ENCODE measurements at places on chromosomes 3 and 15. TPM values are rescaled to one million over a fixed set of nuclear protein-coding genes. Genes with fewer than 3 reads are reported as not detected.

DNA sequence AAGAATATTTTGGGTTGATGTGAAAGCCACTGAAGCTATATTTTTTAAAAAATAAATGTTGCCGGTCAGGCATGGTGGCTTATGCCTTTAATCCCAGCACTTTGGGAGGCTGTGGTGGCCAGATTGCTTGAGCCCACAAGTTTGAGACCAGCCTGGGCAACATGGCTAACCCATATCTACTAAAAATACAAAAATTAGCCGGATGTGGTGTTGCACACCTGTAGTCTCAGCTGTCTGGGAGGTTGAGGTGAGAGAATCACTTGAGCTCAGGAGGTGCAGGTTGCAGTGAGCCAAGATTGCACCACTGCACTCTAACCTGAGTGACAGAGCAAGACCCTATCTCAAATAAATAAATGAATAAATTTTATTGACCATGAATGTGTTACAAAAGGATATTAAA lies 39.6 kb downstream of the GOLM2 start:
- no peak for DNase-seq

DNA sequence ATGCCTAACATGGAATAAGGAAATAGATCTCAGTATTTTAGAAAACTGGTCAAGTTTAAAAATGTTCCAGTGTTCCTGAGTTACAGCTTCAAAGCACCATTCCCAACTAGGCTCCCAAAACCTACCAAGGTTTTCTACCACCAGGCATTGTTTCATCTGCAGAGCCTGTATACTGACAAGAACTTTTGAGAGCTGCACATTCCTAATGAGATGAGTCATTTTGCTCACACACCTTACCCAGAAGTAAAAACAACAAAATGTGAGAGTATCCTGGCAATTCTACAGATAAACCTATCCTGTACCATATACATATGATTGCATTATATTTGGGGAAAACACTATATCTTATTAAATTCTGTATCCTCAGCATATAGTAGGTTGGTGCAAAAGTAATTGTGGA lies 90.7 kb downstream of the ATP8B4 start:
- DNase-seq, result no peak

Gene TM4SF18
- total RNA-seq, result 11.8 TPM

Gene PPP1R14D
- total RNA-seq, result not detected

DNA sequence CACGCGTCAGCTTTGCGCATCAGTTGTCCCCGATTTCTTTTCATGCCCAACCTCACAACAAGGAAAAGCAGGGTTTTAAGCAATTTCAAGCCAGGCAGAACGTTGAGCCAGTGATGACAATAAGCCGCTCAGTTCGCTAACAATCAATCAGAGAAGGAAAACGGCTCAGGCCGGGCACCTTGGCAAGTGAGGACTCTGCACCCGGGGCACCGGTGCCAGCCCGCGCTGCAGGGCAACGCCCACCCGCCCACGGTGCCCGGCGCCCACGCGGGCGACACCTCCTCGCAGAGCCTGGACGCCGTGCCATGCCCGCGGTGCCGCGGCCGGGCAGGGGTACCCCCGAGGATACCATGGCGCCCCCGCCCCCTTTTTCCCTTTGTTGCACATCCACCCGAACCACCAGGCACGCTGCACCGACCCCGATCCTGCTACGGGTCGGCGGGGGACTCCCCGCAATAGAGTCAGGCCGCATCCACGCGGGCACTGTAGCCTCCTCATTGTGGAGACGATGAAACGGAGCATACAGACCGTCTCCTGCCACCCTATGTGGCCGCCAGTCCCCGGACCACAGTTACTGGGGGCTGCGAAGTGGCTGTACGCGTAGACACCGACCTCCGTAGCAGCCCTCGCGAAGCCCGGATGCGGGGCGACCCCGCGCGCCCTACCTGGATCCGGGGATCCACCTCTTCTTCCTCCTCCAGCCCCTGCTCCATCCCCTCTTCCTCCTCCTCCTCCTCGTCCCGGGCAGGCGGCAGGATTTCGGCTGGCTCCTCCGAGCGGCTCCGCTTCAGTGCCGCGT lies 581 bp downstream of the SH3BP5 start:
- DNase-seq, result peak; percentile 75

GRCh38 chr3:173538410-173538809 lies 140.9 kb downstream of the NLGN1 start:
- DNase-seq, result no peak

DNA sequence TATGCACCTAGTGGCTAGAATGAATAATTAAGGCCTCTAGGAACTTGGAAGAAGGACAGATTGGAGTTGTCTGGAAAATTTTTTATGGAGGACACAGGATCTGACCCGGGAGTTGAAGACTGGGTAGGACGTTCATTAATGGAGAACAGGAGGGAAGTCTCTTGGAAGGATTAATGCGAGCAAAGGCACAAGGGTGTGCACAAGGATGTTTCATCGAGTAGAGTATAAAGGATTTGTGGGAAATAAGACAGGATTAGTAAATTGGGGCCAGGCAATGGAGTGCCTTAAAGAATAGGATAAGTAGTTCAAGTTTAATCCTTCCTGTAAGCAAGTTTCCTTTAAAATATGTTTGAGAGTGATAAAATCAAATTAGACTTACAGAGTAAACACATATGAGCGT lies 14.6 kb downstream of the LMOD3 start:
- DNase-seq, result no peak

Gene COL6A5
- not detected for total RNA-seq

Gene PLA2G4E
- not detected for total RNA-seq

- no peak for DNase-seq
These were observed 36.5 kb upstream of the PDZRN3 start for GRCh38 chr3:73661265-73661664.

DNA sequence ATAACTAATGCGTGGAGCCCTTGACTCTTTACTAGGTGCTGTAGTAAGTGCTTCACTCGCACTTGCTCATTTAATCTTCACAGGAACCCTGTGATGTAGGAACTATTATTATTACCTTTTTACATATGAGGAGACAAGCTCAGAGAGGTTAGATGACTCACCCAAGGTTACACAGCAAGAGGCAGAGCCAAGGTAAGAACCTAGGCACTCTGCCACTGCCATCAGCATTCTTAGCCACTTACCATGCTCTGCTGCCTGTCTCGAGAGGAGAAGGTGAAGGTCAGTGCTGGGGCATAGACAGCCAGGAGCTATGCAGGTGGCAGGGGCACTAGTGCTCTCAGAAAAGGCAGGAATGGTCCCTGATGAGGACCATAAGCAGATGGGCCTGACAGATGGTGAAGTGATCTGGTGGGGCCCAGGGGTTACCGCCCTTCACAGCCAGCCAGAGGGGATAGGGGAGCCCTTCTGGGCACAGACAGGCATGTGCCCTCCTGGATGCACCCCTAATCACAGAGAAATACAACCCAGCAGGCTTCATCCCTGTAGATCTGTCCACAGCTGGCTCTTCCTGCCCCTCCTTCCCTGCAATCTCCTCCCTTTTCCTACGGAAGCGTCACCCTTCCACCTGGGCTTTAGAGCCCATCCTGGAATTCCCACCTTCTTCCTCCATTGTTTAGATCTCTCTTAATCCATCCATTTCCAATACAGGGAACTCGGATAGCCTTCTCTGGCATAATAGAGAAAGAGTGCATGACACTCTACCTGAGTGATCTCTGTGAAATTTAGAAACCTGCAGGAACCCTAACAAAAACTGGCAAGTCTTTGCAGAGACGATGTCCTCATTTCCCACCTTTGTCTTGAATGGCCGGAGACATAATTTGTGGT lies 26.9 kb downstream of the ABTB1 start:
- DNase-seq, result peak; percentile 23

Gene ANKRD34C
- total RNA-seq, result 0.13 TPM

DNA sequence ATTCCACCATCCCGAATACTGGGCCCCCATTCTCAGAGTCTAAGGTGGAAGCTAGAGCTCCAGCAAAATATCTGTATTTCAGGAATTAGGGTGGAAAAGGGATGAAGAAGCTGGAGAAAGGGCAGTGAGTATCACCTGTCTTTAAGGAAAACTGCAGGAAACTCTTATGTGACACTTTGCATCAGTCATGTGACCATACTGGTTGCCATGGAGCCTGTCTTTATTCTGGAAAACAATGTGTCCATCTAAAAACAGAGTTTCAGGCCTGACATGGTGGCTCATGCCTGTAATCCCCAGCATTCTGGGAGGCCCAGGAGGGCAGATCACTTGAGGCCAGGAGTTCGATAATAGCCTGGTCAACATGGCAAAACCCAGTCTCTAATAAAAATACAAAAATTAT lies 52.9 kb upstream of the FSIP1 start:
- no peak for DNase-seq

DNA sequence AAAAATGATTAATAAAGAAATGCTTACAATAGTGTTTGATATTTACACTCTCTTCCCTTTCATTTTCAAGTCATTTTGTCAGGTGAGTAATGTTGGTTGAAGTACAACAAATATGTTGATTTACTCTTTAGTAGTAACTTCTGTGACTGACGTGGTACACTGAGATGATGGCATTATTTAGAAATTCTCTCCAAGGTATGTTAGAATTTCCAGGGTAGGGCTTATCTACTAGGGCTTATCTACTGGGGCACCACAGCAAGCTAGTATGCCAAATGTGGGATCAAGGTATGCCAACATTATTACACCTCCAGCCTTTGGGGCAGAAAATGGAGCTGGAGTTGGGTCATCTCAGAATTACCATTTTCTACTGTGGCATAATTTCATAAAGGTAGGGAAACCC lies 157.4 kb upstream of the AGTR1 start:
- no peak for DNase-seq

DNA sequence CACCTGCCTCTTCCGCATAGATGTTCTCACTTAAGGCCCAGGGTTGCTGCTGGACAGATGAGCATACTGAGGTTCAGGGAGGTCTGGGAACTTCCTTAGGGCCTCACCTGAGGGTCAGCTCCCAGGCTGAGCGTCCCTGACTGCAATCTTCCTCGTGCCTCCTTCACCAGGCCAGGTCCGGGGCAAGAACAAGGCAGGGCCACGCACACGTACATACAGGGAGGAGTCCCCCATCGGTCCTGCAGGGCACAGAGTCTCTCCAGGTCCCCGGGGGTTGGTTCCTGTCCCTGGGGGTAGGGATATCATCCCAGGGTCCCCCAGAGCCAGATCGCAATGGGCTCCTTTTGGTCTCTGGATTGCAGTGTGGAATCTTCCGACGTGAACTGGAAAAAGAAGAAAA lies 130.1 kb downstream of the LRRK1 start:
- peak; percentile 58 for DNase-seq

- no peak for DNase-seq
These were observed 40.5 kb downstream of the SFMBT1 start for GRCh38 chr3:53005338-53005737.

GRCh38 chr15:44308415-44308814 lies 19.9 kb downstream of the GOLM2 start:
- no peak for DNase-seq

Gene SPESP1
- 2.0 TPM for total RNA-seq

- no peak for DNase-seq
These were observed 92.0 kb downstream of the PDE8A start for GRCh38 chr15:85073556-85074194.

- DNase-seq, result peak; percentile 28
These were observed 221.2 kb downstream of the SNRPN start for GRCh38 chr15:25175789-25176615.
